NCI-H1105 (cell line): ENCODE measurements at places on chromosomes 1 and 21.

- peak; percentile 8 for DNase-seq
Measured at GRCh38 chr1:58748666-58749065, 35.2 kb downstream of the JUN start.

DNA sequence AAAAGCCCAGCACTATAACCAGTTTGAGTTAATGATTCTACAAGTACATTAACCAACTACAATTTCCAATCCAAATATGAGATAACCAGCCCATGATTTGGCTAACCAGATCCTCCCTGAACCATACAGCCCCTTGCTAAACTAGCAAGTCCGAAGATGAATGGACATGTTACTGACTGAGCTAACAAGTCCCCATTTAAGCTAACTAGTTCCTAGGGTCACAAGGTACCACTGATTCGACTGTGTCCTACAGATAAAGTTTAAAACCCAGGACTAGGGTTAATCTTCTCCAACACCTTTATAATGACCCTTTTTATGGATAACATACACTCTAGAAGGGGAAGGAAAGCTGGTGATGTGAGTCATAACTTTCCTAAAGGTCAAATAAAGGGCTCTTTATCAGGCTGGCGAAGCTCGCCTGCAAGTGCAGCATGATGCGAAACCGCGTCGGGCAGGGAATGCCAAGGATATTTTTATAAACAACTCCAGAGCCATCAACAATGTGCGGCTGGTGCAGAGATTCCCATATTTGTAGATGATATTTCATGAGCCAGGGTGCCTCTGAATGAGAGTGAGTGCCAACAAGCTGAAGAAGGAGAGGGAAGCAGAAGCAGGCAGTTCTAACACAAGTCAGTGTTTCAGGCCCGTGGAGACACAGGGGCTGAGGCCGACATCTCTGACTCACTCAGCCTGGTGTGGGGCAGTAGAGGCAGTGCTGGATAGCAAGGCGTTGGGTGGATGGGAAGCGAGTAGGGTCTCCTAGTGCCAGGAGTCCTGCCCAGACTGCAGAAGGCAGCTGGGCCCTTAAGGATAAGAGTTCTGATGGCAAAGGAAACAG lies 75.6 kb upstream of the ROR1 start:
- DNase-seq, result no peak

- no peak for DNase-seq
Measured at GRCh38 chr1:208030288-208031091, 119.6 kb upstream of the CD34 start.

DNA sequence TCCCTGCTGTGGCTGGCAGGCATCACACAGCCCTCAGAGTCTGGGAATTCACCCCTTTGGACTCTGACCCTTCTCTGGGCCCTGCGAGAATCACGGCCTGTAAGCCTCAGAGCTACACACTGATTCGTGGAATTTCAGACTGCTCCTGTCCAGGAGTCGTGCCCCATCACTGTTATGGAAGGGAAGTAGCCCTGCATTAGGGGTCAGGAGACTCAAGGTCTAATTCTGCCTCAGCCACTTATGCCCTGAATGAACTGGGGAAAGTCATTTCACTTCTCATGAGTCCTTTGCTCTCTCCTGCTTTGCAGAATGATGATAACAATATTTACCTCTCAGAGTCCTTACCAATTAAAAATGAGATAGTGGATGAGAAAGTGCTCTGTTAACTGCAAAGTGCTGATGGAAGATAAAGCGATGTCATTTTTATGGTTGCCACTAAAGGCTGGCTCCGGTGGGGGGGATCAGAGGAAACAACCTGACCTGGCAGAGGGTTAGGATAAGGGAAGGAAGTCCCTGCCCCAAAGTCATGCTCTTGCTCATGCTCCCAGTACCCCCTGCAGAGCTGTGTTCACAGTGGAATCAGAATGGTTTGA lies 148.6 kb upstream of the CD34 start:
- DNase-seq, result no peak

GRCh38 chr1:177547200-177547599 lies 376.4 kb downstream of the BRINP2 start:
- no peak for DNase-seq

GRCh38 chr1:79364896-79365295 lies 358.4 kb upstream of the ADGRL4 start:
- DNase-seq, result no peak

DNA sequence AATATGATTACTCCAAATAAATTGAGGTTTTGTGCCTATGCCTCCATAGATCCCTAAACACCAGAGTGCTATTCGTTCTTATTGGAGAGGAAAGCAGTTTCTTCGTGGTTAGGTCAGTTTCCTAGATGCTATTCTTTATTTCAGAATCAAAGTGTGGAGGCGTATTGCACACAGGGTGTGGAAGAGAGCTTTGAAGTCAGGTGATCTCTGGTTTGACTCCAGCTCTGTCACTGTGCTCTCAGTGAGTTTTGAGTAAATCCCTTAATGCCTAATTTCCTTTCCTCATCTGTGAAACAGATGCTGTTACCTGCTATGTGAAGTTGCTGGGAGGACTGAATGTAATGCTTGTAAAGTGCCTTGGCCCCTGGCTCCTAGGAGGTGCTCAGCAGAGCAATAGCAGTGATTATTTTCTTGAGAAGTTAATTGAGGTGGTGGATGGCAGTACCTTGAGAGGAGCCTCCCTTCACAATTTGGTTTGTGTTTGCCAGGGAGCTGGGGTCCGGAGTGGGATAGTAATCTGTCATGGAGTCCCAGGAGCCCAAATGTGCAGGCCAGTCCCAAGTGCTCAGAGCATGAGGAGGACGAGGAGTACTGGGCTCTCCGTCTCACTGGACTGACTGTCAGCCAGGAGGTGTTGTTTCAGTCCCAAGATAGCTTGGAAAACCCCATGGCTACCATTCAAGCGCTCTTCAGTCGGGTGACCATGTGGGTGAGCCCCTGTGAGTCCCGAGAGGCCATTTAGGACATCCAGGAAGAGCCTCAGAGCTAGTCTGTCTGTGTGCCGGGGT lies 14.9 kb downstream of the NTPCR start:
- DNase-seq, result no peak

GRCh38 chr21:28100366-28100765 lies 892.3 kb downstream of the LTN1 start:
- DNase-seq, result no peak

- DNase-seq, result no peak
Measured at GRCh38 chr1:211843018-211843417, 12.5 kb upstream of the LPGAT1 start.

DNA sequence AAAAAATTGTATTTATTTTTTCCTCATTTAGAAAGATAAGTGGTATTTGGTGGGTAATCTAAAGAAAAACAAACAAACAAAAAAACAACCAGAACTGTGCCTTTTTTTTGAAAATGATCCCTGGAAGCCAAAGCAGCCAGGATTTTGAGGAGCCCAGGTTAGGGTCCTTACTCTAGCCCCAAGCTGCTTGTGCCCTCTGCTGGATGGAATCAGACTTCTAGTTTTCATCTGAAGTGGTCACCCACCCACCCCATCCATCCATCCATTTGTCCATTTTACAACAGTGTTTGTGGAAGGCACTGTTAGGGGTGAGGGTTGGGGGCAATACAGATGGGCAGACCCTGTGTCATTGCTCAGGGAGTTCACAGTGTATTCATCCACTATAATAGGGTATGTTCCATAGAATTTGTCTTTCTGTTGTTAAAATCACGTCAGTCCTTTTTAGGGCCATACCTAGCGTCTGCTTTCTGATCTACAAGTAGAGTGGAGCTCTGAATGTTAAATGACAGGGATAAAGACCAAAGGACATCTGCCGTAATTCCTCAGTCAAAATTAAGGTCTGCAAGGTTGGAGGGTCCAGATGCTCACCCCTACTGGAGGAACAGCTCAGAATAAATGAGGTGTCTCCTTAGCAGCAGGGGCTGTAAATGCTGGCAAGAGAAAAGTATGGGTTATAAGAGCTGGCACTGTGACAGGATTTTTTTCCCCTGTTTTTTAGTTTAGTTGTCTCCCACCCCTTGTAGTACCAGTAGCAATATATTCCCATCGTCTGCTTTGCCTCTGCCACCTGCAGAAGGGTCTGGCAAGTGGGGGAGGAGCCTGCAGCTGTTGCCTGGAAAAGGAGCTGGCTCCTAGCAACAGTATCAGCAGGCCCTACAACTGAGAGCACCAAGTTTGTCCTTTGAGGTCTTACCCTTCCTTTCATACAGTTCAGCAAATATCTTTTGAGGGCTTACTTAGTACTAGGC lies 3.2 kb downstream of the LRRC42 start:
- peak; percentile 86 for DNase-seq

DNA sequence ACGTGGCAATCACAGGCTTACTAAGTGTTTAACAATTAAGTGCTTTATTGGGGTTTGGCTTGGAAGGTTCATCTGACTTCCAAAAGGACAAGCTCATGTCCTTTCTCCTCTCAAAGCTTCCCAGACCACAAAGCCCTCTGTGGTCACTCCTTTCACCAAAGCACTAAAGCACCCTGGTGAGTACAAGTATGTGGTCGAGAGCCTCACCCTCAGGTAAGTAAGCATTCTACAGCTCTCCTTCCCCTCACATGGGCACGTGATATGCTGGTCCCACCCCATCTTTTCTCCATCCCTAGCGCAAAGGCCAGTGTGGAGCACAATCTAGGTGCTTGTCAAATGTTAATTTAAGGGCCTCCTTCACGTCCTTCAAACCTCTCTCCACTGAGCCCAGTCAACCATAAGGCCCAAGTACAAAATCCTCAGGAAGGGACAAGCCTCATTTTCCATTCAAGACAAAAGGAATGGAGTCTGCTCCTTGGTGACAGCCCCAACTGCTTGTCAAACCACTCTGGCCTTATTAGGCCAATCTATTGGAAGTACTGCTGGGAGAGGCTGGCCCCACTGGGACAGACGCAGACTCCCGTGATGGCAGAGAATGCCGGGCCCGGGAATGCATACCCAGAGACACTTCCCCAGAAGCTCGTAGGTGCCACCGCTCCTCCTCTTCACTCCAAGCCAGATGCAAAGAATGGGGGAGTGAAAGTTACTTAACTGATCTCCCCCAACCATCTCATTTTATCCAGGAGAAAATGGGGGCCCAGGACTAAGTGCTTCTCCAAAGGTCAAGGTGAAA lies 7.8 kb downstream of the STMN1 start:
- no peak for DNase-seq
